ENCODE measurements at places on chromosomes 3 and 15.

- no peak for DNase-seq
These were observed 49.9 kb downstream of the TSC22D2 start for GRCh38 chr3:150458001-150458400.

DNA sequence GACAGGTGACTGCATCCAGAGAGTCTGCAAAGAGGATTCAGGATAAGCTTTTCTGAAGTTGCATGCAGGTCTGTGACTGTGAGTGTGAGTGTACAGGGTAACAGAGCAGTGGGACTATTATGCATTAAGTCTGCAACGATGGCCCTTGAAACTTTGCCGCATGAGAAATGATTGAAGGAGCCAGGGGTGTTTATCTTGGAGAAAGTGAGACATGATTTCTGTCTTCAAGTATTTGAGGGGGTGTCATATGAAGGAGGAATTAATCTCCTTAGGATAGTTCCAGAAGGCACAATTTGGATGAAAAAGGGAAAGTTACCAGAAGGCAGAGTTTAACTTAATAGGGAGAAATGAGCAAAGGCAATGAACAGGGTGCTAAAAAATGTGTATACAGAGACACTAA lies 119.6 kb downstream of the ARNT2 start:
- no peak for DNase-seq

DNA sequence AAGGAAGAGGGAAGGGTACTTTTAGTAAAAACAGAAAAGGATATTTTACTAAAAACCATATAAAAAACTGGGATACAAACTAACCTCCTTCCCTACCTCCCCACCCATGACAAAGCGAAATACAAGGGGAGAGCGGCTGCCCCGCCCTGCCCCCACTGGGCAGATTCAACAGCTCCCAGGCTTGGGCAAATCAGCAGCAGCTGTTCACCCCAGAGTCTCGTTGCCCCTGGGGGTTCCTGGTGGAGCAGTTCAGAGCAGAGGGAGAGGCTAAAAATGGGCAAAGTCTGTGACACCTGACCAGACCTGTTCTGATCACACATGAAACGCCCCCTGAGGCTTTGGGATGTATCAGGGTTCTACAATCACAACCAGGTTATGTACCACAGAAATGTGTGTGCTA lies 2.5 kb upstream of the ETFA start:
- no peak for DNase-seq

- DNase-seq, result no peak
These were observed 27.7 kb downstream of the SRP14 start for GRCh38 chr15:40011303-40011702.
